A549 (cell line): ENCODE measurements at places on chromosomes 1 and 21.

DNA sequence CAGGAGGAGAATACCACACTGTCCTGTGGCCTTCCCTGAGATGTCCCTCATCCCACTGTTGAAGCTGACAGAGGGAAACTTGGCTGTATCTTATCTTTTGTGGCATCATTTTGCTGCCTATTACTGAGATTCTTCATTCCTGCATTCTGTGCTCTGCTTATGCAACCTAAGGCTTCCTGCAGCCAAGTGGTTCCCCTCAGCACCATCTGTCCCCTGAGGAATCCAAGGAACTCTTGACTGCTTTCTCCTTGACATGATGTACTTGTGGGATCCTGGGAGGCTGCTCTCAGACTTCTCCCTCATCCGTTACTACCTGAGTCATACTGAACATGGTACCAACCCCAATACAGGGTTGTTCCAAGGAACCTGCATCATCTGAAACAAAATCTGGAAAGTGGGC is 21.1 kb upstream of the RIMKLA start:
- no peak for DNase-seq

DNA sequence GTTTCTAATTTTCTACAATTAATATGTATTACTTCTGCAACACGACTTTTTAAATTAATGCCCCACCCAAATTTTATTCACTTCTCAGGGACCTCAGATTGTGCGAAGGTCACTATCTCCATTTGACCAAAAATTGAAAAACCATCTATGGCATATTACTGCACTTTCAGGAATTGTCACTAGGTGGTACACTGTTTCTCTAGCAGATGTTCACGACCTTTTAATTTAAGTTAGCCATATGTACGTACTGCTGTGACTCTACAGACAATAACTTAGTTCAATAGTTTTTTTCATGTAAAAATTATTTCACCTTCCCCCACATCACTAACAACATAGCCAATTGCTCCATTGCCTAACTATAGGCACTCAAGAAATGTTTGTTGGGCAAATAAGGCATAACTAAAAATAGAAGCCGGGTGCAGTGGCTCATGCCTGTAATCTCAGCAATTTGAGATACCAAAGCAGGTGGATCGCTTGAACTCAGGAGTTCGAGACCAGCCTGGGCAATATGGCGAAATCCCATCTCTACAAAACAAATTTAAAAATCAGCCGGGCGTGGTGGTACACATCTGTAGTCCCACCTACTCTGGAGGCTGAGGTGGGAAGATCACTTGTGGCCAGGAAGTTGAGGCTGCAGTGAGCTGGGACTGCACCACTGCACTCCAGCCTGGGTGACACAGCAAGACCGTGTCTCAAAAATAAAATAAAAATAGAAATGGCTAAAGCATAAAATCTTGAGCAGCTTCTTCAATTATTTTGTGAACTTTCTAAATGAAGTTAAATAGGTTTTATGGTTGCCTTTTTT is 75.7 kb upstream of the PKN2 start:
- DNase-seq: peak; percentile 21

DNA sequence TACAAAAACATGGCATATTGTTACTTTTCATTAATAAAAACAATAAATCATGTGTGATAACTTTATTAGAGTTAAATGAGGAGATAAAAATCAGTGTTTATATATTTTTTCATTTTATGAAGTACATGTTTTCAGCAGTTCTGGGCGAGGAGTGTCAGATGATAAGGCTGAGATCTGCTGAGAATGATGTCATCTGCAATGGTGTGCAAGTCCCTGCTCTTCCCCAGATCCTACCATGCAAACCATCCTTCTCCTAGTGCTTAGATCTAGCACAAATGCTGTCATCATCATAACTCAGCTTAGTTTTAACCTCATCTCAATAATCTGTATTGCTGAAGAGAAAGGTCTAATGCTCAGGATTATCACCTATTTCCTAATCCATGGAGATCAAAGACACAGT is 214.4 kb upstream of the DAB1 start:
- no peak for DNase-seq

DNA sequence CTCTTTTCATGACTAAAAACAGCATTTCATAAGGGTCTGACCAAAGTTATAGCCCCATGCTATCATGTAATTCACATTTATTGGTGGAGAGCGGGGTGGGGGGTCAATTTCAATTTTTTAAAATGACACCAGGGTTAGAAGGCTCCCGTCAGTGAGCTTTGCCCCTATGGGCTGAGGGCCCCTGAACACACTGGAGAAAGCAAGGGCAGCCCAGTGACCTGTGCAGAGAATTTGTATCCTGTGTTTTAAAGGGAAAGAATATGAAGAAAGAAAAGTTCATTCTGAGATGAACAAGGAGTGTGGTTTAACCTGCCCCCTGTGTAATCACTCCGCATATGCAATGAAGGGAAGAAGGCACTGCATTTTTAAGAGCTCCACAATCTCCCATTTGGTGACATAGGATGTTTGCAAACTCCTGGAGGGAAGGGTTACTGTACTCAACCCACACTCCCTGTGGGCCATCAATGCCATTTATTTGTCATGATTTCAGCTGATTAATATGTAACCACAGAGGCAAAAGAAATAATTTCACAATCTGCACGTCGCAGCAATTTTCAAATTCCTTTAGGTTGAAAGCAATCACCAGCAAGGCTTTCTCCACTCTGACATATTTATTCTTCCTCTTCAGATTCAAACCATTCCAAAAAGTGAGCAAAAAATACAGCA is 95.6 kb downstream of the ZNF281 start:
- DNase-seq: peak; percentile 88

- no peak for DNase-seq
Observed at GRCh38 chr1:35650416-35650815, 9.1 kb upstream of the PSMB2 start.

- DNase-seq: no peak
Observed at GRCh38 chr1:239563681-239564080, 177.3 kb downstream of the CHRM3 start.

- no peak for DNase-seq
Observed at GRCh38 chr1:165330483-165330882, 26.0 kb downstream of the LMX1A start.

- DNase-seq: no peak
Observed at GRCh38 chr1:53326598-53327181, 1.2 kb downstream of the LRP8 start.

DNA sequence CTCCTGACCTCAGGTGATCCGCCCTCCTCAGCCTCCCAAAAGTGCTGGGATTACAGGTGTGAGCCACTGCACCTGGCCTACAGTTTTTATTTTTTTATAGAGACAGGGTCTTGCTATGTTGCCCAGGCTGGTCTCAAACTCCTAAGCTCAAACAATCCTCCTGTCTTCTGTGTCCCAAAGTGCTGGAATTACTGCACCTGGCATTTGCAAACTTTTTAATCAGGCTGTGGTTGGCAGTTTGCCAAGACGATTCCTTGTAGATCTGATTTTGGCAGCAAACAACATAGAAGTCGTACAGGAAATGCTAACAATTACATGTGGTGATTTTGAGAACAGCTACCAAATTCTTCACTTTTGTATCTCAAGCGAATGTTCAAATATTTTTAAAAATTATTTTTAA is 10.1 kb downstream of the RBP7 start:
- no peak for DNase-seq

- peak; percentile 29 for DNase-seq
Observed at GRCh38 chr1:169601096-169601881, 15.0 kb upstream of the F5 start.

DNA sequence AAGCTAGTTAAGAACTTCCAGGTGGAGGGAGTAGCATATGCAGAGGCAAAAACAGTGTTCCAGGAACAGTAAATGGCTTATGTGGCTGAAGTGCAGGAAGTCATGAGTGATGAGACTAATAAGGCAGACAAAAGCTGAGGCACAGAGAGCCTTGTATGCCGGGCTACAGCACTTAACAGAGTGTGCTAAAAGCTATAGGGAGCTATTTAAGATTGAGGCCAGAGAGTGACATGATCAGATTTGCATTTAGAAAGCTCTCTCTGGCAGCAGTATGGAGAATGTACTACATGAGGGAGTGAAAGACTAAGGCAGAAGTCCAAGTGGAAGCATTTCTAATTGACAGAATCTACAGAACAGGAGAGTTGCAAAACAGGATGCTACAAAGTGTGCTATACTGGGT is 38.6 kb downstream of the WASF2 start:
- no peak for DNase-seq

- peak; percentile 20 for DNase-seq
Observed at GRCh38 chr1:198756470-198756869, 117.6 kb downstream of the PTPRC start.

DNA sequence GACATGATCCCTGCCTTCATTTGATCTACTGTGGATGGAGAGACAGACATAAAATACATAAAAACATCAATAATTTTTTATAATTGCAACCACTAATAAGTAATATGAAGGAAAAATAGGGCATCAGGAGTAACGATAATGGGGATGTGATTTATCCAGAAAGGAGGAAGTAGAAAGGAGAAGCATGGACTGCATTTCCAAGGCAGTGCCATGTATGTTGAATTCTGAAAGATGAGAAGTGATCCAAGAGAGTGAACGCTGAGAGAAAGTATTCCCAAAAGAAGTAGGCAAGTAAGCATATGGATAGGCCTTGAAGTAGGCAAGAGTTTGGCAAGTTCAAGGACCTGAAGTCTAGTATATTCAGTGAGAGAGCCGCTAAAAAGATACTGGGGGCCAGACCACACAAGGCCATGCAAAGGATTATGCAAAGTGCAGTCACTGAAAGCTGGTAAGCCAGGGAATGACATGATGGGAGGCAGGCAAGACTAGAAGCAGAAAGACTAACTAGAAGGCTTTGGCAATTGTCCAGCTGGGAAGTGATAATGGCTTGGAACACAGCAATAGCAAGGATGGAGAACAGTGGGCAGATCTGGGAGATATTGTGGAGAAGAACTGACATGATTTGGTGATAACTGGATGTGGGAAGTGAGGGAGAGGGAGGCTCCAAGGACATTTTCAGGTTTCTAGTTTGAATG is 85.9 kb downstream of the TM2D1 start:
- no peak for DNase-seq

GRCh38 chr1:232551386-232551785 is 78.5 kb downstream of the SIPA1L2 start:
- DNase-seq: no peak

GRCh38 chr1:214712737-214713136 is 109.7 kb downstream of the CENPF start:
- DNase-seq: no peak

DNA sequence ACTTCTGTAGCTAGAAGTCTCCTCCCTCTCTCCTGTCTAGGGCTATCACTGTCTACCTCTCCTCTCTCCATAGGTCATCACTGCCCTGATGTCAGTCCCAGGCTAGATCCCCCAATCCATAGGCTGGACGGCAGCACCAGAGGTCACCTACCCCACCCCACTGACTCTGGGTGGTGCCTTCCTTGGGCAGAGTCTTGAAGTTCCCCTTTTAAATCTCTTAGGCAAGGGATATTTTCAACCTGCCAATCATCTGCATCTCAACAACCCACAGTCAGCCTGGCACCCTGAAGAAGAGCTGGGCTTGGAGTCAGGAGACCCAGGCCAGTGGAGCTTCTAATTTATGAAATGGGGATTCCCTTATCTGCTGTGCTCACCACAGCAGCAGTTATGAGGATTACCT is 13.2 kb downstream of the MYBPH start:
- DNase-seq: no peak
